ENCODE measurements at places on chromosomes 11 and 22.

- DNase-seq, result no peak
Observed at GRCh38 chr11:134531327-134532130, 119.5 kb upstream of the B3GAT1 start.

- DNase-seq, result no peak
Observed at GRCh38 chr11:65115361-65116082, 2.0 kb downstream of the ZNHIT2 start.

GRCh38 chr11:95297680-95298452, 66.9 kb upstream of the SESN3 start:
- DNase-seq, result no peak

GRCh38 chr11:57539342-57539741, 1.9 kb downstream of the SMTNL1 start:
- DNase-seq, result no peak

DNA sequence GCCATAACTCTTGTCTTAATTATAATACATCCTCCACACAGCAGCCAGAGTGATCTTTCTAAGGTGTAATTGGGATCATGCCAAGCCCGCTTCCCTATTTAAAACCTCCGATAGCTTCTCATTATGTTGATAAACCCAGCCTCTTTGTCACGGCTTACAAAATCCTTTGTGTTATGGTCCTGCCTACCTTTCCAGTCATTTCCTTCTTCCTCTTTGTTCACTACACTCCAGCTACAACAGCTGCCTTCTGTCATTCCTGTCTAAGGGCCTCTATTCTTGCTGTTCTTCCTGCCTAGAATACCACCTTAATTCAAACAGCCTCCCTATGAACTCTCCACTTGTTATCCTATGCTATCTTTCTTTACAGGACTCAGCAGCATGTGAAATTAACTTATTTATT, 70.6 kb upstream of the CAPRIN1 start:
- DNase-seq, result no peak

GRCh38 chr22:38704654-38705234, 1.0 kb upstream of the GTPBP1 start:
- DNase-seq, result no peak

DNA sequence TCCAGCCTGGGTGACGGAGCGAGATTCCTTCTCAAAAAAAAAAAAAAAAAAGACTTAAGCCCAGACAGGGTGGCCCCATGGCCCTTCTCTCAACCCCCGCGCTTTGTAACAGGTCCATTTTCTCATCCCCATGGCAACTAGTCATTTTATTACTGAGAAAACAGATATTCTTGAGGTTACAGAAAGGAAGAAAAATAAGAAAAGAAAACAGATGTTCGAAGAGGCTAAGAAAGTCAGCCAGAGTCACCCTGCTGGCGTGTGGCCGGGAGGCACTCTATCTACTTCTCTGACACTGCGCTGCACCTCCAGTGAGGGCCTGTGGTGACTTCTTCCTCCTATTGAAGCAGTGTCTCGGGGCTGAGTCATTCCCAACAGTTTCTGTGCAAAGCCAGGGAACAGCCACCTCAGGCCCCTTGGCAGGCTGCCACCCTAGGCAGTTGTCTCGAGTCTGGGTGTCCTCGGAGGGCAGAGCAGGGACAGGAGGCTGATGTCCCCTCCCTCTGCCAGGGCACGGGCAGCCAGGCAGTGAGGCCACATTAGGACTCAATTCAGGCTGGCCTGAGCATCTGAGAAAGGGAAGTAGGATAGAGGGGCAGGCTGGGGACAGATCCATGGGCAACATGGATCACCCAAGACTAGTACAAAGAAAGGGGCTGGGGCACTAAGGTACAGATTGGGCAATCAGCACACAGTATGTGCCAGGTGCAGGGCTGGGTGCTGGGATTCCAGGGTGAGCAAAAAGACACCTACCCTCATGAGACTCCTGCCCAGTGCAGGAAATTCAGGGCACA, 16.4 kb upstream of the SYVN1 start:
- DNase-seq, result no peak

DNA sequence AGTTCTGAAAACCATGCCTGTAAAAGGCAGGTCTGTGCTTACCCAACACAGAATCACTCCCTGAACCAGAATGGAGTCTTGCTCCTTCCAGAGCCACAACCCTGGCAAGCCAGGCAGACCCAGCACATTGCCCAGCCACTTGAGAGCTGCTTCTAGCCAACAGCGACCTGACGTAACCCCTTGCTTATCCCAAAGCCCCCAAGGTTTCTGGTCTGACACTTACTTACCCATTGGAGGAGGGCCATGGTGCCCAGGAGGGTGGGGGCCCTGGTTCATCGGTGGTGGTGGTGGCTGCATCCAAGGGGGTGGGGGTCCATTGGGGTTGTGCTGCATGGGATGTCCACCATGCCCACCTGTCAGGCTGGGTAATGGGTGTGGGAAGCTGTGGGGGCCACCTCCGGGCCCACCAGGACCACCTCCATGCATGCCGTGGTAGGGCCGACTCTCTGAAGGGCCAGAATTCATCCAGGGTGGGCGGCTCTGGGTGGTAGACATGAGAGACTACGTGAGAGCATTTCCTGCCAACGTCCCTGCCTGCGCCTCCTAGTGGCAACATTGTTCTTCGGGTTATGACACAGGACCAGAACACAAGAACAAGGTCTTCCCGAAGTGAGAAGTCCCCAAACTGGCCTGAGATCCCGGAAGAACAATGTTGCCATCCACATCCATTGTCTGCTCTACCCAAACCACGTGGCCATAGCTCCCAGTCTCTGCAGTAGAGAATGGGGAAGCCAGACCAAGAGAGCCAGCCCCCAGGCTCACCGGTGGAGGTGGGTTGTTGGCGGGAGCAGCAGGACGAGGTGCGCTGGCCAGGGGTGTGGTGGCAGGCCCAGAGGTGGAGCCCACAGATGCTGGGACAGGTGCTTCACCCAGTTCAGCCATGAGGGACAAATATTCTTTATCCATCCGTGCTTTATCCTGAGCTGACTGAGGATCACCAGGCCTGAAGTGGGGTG, 7.8 kb upstream of the PYGM start:
- DNase-seq, result no peak

DNA sequence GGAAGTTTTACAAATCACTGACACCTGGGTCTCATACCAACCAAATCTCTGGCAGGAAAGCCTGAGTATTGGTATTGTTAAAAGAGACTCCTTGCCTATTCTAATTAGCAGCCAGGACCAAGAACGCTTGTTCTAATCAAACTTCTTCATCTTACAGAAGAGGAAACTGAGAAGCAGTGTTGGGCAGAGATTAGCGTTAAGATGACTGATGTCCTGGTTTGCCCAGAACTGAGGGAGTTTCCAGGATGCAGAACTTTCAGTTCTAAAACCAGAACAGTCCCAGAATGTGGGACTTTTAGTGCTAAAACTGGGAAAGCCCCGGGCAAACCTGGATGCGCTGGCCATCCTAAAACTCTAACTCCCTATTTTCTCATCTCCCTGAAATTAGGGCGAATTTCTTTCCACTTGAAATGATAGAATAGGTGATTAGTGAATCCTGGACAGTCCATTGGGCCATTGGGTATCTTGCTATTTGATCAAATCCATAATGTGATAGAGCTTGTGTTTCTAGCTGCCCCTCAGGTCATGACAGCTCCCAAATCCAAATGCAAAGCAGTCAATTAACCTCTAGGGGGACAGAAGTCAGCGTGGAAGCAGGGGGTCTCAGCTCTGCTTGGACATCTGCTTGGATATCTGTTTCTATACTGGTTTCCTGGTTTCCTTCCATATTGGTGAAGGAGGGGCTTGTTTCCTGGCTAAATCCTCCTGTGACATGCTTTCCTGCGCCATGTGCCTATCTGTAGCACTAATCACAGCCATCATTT, 16.0 kb upstream of the TMPRSS13 start:
- DNase-seq, result no peak

- DNase-seq, result no peak
Observed at GRCh38 chr11:3873712-3874349, 18.4 kb downstream of the STIM1 start.

- no peak for DNase-seq
Observed at GRCh38 chr22:50489363-50490243, 2.9 kb downstream of the MIOX start.

GRCh38 chr22:39655004-39655579, 84.5 kb downstream of the CACNA1I start:
- DNase-seq, result no peak

GRCh38 chr11:11425806-11426205, 72.8 kb upstream of the CSNK2A3 start:
- no peak for DNase-seq

DNA sequence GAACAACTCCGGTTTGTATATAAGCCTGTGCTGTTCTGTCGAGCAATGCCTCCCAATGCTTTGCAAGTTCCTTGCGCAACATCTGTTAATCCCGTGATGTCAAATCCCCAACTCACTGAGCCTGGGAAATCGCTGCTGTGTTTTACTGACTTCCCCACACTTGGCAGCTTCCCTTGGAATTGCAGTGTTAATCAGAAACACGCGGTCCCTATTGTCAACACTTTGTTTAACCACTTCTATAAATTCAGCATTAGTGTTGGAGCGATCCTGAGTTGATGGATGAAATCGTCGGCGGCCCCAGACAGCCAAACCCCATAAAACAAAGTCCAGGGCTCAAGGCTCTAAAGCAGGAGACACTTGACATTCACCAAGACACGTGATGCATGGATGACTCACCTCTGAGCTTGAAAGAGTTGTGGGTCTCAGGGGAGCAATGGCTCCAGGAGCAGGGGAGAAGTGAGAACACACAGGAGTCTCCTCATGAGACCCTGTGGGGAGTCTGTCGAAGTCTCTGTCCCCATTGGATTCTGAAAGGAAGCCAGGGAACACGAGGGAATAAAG, 555.3 kb downstream of the MIAT start:
- no peak for DNase-seq

- no peak for DNase-seq
Observed at GRCh38 chr11:117700551-117700950, 96.5 kb downstream of the DSCAML1 start.

DNA sequence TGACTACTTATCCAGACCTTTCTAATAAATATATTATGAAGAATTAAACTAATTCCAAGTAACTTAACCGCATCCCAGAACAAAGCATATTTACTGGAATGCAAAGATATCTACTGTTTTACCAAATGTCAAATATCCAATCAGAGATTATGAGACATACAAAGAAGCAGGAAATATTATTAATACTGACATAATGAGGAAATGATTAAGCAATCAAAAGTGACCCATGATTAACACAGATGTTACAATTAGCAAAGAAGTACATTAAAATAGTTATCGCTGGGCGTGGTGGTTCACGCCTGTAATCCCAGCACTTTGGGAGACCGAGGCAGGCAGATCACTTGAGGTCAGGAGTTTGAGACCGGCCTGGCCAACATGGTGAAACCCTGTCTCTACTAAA, 105.2 kb downstream of the WNT7B start:
- DNase-seq, result no peak

Measured in esophagus squamous epithelium (tissue), 5 donors.